Progenitor cell of endocrine pancreas (in vitro differentiated cells): ENCODE measurements at places on chromosomes 4 and X.

GRCh38 chr4:47219586-47219985, 188.2 kb downstream of the GABRB1 start:
- DNase-seq: no peak

DNA sequence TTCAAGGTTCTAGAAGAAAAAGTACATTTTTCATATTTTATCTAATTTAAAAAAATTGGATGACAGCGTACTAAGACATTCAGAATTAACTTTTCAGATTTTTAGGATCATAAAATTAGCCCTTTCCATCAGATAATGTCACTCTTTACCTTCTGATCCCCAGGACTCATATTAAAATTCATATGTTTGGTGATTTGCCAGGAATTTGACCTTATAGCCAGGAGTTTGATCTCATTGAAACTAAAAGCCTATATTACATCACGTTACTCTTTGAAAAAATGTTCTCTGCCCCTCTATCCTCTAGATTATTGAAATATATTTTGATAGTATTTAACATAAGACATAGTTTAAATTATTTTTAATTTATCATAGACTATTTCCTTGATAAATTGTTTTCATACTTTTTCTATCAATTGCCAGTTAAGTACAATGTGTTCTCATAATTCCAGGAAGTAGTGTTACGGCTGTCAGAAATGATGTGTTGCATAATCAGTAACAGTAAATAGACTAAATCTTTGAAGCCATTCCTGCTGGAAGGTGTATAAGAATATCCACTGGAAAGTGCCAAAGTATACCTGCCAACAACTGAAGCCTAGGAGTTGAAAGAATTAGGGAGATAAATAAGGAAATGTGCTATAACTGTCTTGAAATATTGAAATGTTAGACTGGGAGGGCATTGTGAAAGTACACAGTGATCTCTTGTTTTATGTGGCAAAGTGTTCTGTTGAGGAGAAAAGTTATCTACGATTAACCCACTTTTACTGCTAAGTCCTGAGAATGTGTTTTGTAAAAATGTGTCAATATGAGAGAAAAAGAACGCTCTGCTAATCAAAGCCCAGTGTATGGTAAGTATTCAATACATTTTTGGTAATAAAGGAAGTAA, 32.9 kb upstream of the PDGFC start:
- DNase-seq: no peak

DNA sequence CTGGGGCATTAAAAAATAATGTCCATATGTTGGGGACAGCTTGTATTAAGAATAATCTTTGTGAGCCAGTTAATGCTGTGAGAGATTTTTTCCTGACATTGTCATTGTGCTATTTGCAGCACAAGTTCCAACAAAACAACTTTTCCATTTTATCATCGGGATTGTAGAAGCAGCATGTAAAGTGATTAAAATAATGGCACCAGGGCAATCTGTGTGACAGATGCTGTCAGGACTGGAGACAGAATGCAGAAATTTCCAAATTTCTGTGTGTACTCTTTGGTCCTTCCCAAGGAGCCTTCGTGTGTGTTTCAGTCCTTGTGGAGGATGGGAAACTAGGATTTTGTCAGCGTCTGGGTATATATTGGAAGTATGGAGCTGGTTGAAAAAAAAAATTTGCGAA, 101.5 kb upstream of the LIMCH1 start:
- DNase-seq: no peak

GRCh38 chr4:146346276-146346675, 131.9 kb downstream of the REELD1 start:
- no peak for DNase-seq

DNA sequence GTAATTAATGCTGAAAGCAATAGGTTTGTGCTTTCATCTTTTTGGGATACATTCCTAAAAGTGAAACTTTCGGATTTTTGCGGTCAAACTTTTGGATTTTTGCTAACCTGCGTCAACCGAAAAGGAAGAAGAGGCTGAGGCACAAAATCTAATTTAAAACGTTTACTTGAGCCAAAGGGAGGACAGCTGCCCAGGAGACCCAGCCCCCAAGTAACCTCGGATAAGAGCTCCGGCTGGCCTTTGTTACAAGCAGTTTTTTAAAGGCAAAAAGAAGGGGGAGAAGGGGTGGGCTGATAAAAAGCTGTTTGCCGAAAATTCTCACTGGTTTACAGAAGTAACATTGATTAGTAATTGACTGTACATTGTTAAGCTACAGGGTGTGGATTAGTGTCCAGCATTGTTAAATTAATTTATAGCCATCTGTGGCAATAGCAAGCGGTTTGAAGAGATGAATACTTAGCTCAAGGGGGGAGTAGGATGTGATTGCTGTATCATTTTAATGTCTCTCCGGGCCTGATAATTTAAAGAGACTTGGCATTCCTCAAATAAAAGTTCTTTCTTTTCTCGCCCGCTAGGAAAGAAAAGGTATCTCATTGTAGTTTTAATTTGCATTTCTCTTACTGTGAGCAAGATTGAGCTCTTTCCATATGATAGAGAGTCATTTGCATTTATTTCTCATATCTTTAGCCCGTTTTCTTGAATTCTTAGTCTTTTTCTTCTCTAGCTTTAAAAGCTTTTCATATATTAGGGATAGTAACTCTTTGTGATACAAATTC, 59.1 kb upstream of the USP9X start:
- no peak for DNase-seq

DNA sequence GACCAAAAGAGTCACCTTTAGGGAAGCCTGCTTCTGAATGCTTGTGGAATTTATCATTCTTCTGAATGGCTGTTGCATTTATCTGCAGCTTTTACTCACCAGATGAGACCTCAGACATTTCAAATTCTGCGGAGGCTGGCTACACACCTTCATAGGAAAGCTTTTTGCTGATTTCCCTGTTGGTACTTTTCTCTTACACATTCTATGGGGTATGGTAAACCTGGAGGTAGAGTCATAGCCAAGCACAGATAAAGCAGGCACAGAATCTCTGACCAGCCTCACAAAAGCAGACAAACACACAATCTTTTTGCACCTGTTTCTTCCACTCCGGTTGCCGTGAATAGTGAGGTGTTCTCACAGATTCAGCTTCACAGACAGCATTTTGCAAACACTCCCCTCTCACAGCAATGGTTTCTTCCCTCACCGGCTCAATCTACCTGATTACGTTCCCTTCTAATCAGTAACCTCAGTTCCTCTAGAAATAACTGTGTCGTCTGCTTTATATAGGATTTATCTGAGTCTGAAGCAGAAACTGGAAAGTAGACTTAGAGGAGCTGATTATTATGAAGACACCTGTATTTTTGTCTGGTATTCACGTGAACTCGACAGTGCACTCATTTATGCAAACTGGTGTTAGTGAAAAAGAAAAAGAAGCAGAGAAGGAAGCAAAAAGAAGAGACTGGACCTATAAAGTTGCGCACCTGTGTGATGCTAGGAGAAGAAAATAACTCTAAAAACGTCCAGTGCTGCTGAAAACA, 83.1 kb downstream of the DMD start:
- no peak for DNase-seq

- DNase-seq: no peak
Measured at GRCh38 chr4:147510962-147511668, 30.2 kb downstream of the EDNRA start.

GRCh38 chrX:116605576-116605975, 142.8 kb upstream of the CT83 start:
- DNase-seq: no peak

GRCh38 chrX:40402831-40403533, 177.8 kb upstream of the ATP6AP2 start:
- DNase-seq: no peak

DNA sequence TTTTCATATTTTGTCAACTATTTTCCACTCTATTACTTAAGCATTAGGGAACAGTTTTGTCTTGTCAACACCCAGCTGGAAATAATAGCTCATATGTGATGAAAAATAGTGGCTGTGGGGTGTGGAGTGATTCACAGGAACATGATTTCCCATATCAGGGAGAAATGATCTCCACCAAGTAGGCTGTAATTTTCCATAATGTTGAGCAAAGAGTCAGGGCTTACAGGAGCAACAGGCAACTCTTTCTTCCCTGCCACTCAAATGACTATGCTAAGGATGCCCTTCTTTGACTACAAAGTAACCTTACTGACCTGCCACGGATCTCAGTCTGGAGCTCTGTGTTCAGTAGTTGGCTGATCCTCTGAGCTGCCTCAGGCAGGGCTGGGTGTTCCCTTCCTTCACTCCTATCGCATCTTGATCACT, 90.0 kb upstream of the GATB start:
- no peak for DNase-seq

- no peak for DNase-seq
Measured at GRCh38 chr4:145709843-145710242, 29.9 kb downstream of the C4orf51 start.

GRCh38 chrX:147570483-147570882, 341.2 kb upstream of the FMR1 start:
- DNase-seq: no peak

DNA sequence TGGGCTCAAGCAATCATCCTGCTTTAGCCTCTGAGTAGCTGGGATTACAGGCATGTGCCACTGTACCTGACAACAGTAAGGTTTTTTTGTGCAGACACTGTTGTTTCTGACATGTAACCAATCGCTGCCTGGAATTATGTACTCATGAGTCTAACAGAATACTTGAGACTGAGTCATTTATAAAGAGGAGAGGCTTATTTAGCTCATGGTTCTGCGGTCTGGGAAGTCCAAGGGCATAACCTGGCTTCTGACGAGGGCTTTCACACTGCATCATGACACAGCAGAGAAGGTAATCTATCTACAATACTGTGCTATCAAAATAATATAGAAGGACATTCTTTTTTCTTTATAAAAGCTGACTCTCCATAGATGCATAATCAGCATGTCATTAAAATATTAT, 115.5 kb upstream of the STOX2 start:
- no peak for DNase-seq

DNA sequence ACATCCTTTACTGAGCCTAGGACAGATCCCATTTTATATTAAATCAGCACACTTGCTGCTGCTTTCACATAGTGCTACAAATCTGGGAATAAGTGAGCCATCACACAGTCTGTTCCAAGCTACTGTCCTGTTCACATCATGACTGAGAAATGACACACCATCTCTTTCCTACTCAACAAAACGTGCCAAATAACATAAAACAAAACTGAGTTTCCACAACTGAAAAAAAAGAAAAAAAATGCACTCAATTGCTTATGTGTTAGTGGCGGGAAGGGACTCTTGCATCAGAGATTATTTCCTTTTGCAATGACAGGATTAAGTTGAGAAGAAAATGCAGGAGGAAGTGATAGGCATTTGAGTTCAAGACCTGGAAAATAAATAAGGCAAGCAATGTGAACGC, 109.0 kb downstream of the SHROOM4 start:
- DNase-seq: no peak

GRCh38 chr4:75904076-75904475, 1.8 kb upstream of the PPEF2 start:
- no peak for DNase-seq

GRCh38 chrX:87392369-87392768, 125.2 kb upstream of the KLHL4 start:
- no peak for DNase-seq

DNA sequence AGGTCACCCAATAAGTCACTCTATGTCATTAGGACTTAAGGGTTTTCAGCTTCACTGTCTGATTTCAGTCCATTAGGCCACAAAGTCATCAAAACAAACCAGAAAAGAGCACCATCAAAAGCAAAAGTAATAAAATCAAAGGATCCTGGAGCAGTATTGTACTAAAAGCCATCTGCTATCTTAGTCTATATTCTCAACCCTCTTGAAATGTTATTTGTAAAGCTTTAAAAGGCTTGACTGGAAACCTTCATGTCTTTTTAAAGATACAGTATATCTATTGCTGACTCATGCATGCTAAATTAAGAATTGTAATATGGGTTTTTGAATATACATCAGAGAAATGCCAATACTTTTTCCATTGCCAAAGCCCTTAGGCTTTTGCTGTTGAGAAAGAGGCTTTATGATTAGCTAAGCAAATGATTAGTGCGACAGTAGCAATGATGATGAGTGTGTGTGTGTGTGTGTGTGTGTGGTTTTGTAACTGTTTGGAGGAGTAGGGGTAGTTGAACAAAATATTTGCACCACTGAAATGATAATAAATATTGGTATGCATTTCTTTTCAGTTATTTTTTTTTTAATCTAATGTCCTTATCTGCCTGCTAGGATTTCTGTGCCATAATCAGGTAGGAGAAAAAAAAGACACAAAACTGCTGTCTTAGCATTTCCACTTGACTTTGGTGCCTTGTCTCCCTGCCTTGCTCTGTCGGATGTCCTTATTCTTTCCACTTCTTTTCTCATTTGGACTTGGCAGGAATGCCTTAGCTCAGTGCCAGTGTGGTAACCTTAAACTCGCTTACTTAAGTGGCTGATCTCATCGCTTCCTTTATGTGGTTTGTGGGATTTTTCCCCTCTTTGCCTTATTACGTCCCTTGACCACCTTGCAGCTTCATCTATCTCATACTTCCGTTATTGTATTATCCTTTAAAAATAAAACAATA, 119.7 kb downstream of the PCDH7 start:
- DNase-seq: no peak

DNA sequence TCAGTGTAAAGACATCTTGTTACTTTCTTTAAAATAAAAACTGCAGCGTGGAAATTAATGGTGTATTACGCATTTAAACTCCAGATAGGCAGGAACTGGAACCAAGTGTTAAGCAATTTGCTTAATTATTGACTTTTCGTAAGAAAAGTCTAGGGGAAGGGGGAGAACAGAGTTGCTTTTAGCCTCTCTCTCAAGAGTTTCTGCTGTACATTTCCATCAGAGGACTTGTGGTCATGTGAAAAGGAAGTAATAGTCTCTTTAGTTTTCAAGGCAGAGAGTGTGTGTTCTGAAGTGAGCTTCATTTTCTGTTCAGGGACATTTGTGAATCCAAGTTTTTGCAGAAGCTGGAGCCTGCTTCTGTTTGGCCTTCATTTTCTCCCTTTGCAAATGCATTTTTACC, 127.2 kb downstream of the UBE2K start:
- DNase-seq: no peak

DNA sequence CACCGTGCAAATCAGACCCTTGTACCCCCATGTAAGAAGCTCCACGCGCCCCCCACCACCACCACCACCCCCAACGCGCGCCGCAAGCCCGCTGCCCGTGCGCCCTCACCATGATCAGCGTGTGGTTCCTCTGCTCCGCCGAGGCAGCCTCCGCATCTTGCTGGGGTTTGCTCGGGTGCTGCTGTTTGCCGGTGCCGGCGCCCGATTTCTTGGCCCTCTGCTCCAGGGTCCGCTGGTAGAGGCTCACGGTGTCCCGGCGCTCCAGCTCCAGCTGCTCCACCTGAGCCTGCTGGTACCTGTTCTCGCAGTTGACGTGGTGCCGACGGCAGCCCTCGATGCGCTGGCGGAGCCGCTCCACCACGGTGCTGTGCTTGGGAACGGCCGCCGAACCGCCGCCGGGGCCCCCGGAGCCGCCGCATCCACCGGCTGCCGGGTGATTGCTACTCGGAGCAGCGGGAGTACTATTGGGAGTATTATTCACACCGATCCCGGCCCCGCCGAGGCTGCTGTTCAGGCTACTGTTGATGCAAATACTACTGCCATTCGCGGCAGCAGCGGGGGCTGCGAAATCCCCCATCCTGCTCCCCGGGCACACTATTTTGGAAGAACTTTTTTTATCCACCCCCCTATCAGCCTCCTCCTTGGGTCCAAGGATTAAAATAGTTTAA, 1.1 kb downstream of the MAML3 start:
- DNase-seq: peak; percentile 50

GRCh38 chrX:48975041-48975440, 3.4 kb upstream of the KCND1 start:
- DNase-seq: no peak

- no peak for DNase-seq
Measured at GRCh38 chr4:8378101-8378724, 62.3 kb downstream of the ACOX3 start.
